ENCODE measurements at places on chromosomes 11 and 22. TPM values are rescaled to one million over a fixed set of nuclear protein-coding genes. Genes with fewer than 3 reads are reported as not detected.

- H3K4me1 ChIP-seq: no peaks in the 10 kb centered on the region
- DNase-seq: no peak
- no peaks in the 10 kb centered on the region for H3K27me3 ChIP-seq
- H3K4me3 ChIP-seq: no peak overlapping the region
- H3K27ac ChIP-seq: no peak overlapping the region
- H3K36me3 ChIP-seq: no peaks in the 10 kb centered on the region
Measured at GRCh38 chr11:5460983-5461621, 12.0 kb downstream of the OR51I2 start.

DNA sequence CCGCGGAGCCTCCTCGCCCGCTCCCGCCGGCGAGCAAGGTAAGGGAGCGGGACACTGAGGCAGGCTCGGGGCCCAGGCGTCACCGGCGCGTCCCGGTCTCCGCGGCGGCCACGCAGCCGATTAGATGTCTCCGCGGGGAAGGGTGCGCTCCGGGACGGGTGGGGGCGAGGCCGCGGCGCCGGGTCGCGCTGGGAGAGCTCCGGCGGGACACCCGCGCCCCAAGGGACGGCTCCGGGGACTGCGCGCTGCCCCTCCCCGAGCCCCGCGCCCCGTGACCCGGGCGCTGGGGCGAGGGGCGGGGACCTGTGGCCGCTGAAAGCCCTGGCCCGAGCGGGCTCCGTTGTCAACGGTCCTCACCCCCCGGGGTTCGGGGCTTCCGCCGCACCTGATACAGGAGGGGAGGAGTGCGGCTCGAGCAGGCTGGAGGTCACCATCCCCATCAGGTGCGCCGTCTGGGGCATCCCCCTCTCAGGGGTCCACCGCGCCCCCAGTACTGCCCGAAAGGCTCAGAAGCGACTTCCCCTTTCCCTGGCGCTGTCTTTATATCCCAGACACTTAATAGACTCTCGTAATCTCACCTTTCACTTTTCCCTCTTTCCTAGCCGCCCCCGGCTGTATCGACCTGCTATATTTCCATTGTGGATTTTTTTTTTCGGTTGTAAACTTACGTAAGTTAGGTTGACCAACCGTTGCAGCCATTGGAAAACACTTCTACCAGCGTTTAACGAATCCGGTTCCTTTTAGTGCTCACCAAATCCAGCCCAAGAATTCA, 573 bp downstream of the PPFIA1 start:
- peak overlapping the region; percentile 96 for H3K27ac ChIP-seq
- DNase-seq: peak; percentile 60
- H3K36me3 ChIP-seq: peaks cover 62% of the 10 kb centered on the region
- H3K27me3 ChIP-seq: peaks cover 1% of the 10 kb centered on the region

Gene TPBGL
- not detected for total RNA-seq

Gene LRRC51
- total RNA-seq: 8.5 TPM

Gene CTNND1
- 323 TPM for total RNA-seq

- H3K4me1 ChIP-seq: no peaks in the 10 kb centered on the region
- H3K36me3 ChIP-seq: no peaks in the 10 kb centered on the region
- DNase-seq: no peak
- no peak overlapping the region for H3K27ac ChIP-seq
- no peaks in the 10 kb centered on the region for H3K27me3 ChIP-seq
- H3K4me3 ChIP-seq: no peak overlapping the region
Measured at GRCh38 chr11:2665526-2666400, 34.0 kb downstream of the KCNQ1OT1 start.

- H3K36me3 ChIP-seq: peaks cover 17% of the 10 kb centered on the region
- peaks cover 39% of the 10 kb centered on the region for H3K4me1 ChIP-seq
- H3K27ac ChIP-seq: no peak overlapping the region
- H3K4me3 ChIP-seq: no peak overlapping the region
Measured at GRCh38 chr11:108670451-108670850, 5.6 kb downstream of the DDX10 start.

- H3K36me3 ChIP-seq: no peaks in the 10 kb centered on the region
- no peak overlapping the region for H3K27ac ChIP-seq
- no peaks in the 10 kb centered on the region for H3K27me3 ChIP-seq
Measured at GRCh38 chr11:132158091-132158490, 787.7 kb downstream of the NTM start.

Gene CHRNA10
- total RNA-seq: 6.5 TPM

DNA sequence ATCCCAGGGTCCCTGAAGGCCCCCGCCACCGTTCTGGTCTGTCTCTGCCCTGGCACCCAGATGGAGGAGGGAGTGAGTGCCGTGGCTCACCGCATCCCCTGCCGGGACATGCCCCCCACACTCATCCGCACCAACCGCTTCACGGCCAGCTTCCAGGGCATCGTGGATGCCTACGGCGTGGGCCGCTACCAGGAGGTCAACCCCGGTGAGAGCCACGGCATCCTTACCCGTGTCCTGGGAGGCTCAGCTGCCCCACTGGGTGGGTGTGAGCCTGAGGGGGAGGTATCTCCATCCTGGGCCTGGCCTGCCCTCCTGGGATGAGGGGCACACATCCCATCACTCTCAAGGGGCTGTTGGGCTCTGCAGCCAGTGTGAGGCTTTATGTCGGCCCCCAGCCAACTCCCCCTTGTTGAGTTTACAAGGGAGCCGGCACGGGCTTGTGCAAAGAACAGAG, 6.1 kb downstream of the TCIRG1 start:
- H3K4me3 ChIP-seq: no peak overlapping the region
- no peak for DNase-seq
- no peaks in the 10 kb centered on the region for H3K27me3 ChIP-seq
- H3K27ac ChIP-seq: no peak overlapping the region

DNA sequence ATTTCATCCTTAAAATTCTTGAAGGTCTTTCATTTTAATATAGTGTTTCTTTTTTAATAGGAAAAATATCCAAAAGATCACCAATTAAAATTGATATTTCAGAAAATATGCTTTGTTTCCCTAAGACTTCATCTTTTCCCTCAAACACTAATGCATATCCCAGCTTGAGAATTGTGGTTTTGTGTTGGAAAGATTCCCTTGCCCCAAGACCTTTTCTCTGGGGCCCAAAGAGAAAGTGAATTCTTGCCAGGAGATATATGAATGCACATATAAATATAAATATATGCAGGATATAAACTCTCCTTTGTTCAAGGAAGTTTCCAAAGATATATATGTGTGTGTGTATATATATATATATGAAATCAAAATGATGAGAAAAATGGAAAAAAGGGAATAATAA, 241.2 kb downstream of the FAM76B start:
- no peaks in the 10 kb centered on the region for H3K36me3 ChIP-seq
- no peaks in the 10 kb centered on the region for H3K4me1 ChIP-seq
- peaks cover 21% of the 10 kb centered on the region for H3K27me3 ChIP-seq

DNA sequence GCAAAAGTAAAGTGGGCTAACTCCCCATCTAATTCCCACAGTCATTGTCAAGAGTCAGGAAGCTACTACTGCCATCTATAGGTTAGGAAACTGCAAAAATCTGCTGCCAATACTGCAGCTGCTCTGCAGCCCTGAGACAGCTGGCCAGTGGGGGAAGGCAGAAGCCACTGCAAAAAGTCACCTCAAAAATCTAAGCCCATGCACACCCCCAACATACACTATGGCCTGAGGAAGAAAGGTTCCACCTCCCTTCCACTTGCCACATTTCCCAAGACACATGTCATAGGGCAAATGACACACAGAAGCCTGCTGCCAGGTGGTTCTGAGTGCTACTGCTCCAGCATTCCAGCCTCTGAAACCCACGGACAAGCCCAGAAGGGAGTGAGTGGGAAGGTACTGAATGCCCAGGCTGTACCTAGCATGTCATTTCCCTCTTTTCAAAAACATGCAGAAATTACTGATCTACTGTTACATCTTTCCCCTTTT, 36.9 kb downstream of the DGCR2 start:
- peak overlapping the region; percentile 50 for H3K27ac ChIP-seq
- H3K36me3 ChIP-seq: peaks cover 17% of the 10 kb centered on the region
- H3K4me3 ChIP-seq: no peak overlapping the region
- H3K27me3 ChIP-seq: no peaks in the 10 kb centered on the region
- DNase-seq: peak; percentile 21
- H3K4me1 ChIP-seq: peaks cover 10% of the 10 kb centered on the region

Gene C11orf97
- not detected for total RNA-seq

DNA sequence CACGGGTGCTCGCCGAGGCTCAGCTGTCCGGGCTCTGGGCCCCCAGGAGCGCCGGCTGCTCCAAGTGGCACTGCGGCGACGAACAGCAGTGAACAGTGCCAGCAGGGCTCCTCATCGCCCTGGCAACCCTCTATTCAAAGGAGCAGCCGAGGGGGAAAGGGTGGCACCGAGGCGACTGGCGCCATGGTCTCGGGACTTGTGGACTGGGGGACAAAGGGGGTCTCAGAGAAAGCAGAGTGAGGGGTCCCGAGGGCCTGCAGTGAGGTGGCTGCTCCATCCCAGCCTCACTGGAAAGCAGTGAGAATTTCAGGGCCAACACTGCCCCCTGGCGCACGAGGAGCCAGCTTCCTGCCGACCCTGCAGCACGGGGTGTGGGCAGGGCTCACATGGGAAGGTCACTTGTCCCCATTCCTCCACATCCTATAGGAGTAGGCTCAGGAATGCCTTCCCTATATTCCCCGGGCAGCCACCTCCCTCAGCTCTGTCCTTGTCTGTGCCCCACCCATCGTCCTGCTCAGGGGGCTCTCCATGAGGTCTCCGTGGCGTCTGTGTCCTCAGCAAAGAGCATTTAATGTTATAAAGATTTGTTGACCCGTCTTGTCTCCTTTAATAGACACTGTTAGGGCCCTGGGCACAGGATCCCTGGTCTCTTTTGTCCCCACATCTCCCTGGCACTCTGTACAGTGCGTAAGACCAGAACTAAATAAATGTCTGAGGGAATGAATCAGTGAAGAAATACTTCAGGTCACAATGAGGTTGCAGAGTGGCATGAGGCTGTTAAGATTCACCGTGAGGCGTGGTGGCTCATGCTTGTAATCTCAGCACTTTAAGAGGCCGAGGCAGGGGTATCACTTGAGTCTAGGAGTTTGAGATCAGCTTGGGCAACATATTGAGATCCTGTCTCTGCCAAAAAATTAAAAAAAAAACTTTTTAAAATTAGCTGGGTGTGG, 26.4 kb downstream of the LRFN4 start:
- no peaks in the 10 kb centered on the region for H3K27me3 ChIP-seq
- H3K4me1 ChIP-seq: peaks cover 43% of the 10 kb centered on the region
- H3K27ac ChIP-seq: peak overlapping the region; percentile 38
- H3K36me3 ChIP-seq: no peaks in the 10 kb centered on the region
- H3K4me3 ChIP-seq: no peak overlapping the region
- DNase-seq: peak; percentile 86

DNA sequence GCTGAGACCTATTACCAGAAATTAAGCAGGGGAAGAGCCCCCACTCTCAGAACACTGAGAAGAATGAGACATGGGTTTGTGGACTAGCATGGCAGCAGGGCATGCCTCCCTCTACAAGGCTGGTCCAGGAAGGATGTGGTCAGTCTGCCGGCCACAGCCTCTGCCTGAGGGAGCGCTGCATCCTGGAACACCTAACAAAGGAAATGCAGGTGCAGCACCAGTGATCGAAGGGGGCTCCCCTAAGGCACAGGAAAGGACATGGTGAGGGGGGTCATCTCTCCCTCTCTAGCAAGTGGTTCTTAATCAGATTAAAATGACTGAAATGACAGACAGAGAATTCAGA, 40.6 kb upstream of the ARL14EP start:
- no peak overlapping the region for H3K27ac ChIP-seq
- no peak overlapping the region for H3K4me3 ChIP-seq
- no peaks in the 10 kb centered on the region for H3K4me1 ChIP-seq
- H3K27me3 ChIP-seq: no peaks in the 10 kb centered on the region
- no peak for DNase-seq

DNA sequence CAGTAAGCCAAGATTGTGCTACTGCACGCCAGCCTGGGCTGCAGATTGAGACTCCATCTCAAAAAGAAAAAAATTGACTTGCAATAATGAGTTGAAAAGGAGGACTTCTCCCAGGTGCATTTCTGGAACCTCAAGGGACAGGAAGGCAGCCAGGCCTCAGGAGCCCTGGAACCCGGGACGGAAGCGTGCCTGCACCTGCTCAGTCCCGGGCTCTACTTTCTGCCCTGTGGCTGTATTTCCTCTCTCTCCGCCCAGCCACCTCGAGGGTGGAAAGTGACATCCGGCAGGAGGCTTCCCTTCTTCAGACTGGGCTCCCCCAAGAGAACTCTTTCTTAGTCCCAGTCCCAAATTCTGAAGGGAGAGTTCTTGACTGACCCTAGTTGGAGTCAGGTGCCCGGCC, 20.2 kb upstream of the GAL start:
- peaks cover 83% of the 10 kb centered on the region for H3K27me3 ChIP-seq
- H3K4me3 ChIP-seq: no peak overlapping the region
- DNase-seq: no peak

GRCh38 chr11:117878314-117878938, 2.0 kb upstream of the FXYD6 start:
- peaks cover 8% of the 10 kb centered on the region for H3K4me1 ChIP-seq
- H3K4me3 ChIP-seq: no peak overlapping the region
- peaks cover 7% of the 10 kb centered on the region for H3K36me3 ChIP-seq

GRCh38 chr22:26839216-26839615, 181.8 kb downstream of the MIAT start:
- H3K36me3 ChIP-seq: no peaks in the 10 kb centered on the region
- no peak overlapping the region for H3K27ac ChIP-seq
- DNase-seq: no peak
- H3K4me3 ChIP-seq: no peak overlapping the region
- peaks cover 9% of the 10 kb centered on the region for H3K4me1 ChIP-seq

DNA sequence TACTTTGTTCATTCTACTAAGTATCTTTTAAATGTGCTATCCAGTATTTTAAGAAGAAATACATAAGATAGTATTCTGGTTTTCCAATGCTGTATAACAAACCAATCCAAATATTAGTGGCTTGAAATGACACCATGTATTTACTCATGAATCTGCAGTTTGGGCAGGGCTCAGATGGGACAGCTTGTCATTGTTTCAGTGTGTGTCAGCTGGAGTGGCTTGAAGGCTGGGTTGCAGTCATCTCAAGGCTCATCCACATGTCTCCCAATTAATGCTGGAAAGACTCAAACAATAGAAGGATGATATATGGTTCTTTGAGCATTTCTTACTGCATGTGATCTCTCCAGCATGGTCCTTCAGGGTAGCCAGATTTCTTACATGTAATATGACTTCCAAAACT, 146.2 kb downstream of the ARHGAP42 start:
- peaks cover 47% of the 10 kb centered on the region for H3K4me1 ChIP-seq
- no peak for DNase-seq
- H3K27me3 ChIP-seq: no peaks in the 10 kb centered on the region
- H3K4me3 ChIP-seq: no peak overlapping the region
- H3K36me3 ChIP-seq: peaks cover 8% of the 10 kb centered on the region
- no peak overlapping the region for H3K27ac ChIP-seq

- H3K4me3 ChIP-seq: no peak overlapping the region
- H3K4me1 ChIP-seq: no peaks in the 10 kb centered on the region
- H3K36me3 ChIP-seq: peaks cover 6% of the 10 kb centered on the region
- H3K27ac ChIP-seq: no peak overlapping the region
- no peak for DNase-seq
Measured at GRCh38 chr22:17808693-17809403, 34.6 kb upstream of the BID start.

DNA sequence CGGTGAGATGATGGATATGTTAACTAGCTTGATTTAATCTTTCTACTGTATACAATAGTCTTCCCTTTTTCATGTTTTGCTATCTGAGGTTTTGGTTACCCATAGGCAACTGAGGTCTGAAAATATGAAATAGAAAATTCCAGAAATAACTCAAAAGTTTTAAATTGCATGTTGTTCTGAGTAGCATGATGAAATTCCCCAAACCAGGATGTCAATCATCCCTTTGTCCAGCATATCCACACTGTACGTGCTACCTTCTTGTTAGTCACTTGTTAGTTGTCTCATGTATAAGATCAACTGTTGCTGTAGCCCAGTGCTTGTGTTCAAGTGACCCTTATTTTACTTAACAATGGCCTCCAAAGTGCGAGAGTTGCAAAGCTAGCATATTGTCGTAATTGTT, 21.2 kb upstream of the OR10W1 start:
- H3K4me1 ChIP-seq: peaks cover 15% of the 10 kb centered on the region
- no peaks in the 10 kb centered on the region for H3K27me3 ChIP-seq
- no peak overlapping the region for H3K27ac ChIP-seq
- DNase-seq: no peak
- H3K4me3 ChIP-seq: no peak overlapping the region

All from Calu3 (cell line).